ENCODE measurements at places on chromosomes 5 and 9. TPM values are rescaled to one million over a fixed set of nuclear protein-coding genes. Genes with fewer than 3 reads are reported as not detected.

CTSV gene
- total RNA-seq: not detected

FLT4 gene
- total RNA-seq: 1.8 TPM

PCDHA9 gene
- not detected for total RNA-seq

GPR151 gene
- total RNA-seq: not detected

BARHL1 gene
- total RNA-seq: not detected

C5orf52 gene
- total RNA-seq: not detected

LAMC3 gene
- total RNA-seq: 0.41 TPM

AFAP1L1 gene
- total RNA-seq: not detected

KCNV2 gene
- total RNA-seq: not detected

FBP2 gene
- total RNA-seq: not detected

INIP gene
- 37.8 TPM for total RNA-seq

EFCAB9 gene
- not detected for total RNA-seq

ADAMTSL2 gene
- 0.08 TPM for total RNA-seq

ADRA1B gene
- total RNA-seq: 0.43 TPM

TNFSF15 gene
- total RNA-seq: 0.53 TPM

PCDHB12 gene
- total RNA-seq: not detected

CYSRT1 gene
- 0.50 TPM for total RNA-seq

ZDHHC21 gene
- total RNA-seq: 5.0 TPM

AHRR gene
- total RNA-seq: 22.8 TPM

C5orf58 gene
- total RNA-seq: not detected

FCN1 gene
- not detected for total RNA-seq

DRD1 gene
- total RNA-seq: not detected

SCGB3A2 gene
- 0.90 TPM for total RNA-seq

PCDHA1 gene
- not detected for total RNA-seq

IGIP gene
- 1.0 TPM for total RNA-seq

SMIM33 gene
- total RNA-seq: not detected

SPAG8 gene
- total RNA-seq: 0.40 TPM

CXXC5 gene
- total RNA-seq: 1.2 TPM

ADAMTS6 gene
- 0.61 TPM for total RNA-seq

OLFM1 gene
- total RNA-seq: not detected

INPP5E gene
- total RNA-seq: 22.5 TPM

Measured in activated T-cell treated with anti-CD3 and anti-CD28 coated beads, Interleukin-2, amount 50 U/mL, for 4 hours (primary cell).